Fibroblast of mammary gland (primary cell): ENCODE measurements at places on chromosomes 5 and 9.

- DNase-seq: no peak
Measured at GRCh38 chr5:74850789-74851425, 15.3 kb downstream of the FAM169A start.

GRCh38 chr9:85536076-85536475 is 205.7 kb downstream of the AGTPBP1 start:
- DNase-seq: peak; percentile 87

DNA sequence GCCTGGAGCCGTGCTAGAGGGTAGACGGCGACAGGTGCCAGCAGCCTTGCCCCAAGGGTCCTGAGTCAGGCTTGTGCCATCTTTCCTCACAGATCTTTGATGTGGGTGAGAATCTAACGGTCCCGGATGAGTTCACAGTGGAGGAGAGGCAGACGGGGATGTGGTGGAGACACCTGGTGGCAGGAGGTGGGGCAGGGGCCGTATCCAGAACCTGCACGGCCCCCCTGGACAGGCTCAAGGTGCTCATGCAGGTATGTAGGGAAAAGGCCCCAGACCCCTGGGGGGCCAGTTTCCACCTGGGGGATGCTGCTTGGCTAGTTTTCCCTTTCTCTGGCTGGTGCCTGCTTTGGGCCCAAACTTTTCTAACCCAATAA is 24.0 kb downstream of the PTGES2 start:
- no peak for DNase-seq

- no peak for DNase-seq
Measured at GRCh38 chr5:175724314-175725275, 66.7 kb downstream of the HRH2 start.

DNA sequence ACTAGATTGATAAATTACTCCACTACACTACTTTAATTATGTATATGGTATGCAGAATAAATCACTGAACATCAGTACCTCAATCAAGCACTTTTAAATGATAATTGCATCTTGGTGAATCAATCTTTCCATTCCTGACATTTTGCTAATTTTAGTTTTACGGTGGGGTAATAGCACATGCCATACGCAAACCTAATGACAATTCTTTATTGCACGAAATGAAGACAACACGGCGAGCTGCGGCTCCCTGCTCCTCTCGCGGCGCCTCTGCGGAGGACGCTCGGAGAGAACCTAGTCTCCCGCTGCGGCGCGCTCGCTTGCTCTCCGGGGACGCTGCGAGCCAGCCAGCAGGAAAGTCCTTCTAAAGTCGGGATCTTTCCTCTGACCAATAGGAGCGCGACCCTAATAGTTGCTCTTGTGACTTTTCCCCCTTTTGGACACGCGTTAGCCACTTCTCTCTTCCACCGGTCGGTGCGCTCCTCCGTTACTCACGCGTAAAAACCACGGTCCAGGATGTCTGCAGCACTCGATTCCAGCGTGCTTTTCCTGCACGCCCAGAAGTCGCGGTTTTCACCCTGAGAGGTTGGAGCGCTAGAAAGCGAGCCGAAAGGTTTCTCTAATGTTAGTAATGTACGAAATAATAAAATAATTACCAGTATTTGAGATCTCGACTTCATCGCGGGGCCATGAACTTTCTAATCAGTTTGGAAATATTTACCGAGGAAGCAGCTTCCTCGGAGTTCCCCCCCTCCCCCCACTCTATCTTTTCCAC is 1.0 kb upstream of the MEF2C start:
- DNase-seq: peak; percentile 78

- DNase-seq: no peak
Measured at GRCh38 chr9:85007748-85008147, 338.2 kb downstream of the NTRK2 start.

GRCh38 chr5:107604146-107604910 is 66.4 kb downstream of the EFNA5 start:
- DNase-seq: no peak

DNA sequence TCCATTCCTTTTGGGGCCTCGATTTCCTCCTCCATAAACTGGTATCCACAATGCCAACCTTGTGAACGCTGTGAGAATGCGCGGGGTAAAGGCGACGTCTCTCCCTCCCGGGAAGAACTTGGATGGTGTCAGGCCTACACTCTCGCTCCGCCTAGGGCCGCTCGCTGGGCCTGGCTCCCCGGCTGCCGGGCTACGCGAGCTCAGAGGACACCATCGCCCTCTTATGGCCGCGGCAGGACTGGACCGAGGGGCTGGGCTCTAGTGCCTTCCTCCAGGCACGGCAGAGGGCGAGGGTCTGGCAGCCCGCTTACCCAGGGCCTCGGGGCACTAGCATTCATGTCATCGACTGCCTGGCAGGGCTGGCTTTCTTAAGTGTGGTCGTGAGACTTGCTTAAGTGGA is 1.3 kb upstream of the EXOSC2 start:
- DNase-seq: peak; percentile 33

DNA sequence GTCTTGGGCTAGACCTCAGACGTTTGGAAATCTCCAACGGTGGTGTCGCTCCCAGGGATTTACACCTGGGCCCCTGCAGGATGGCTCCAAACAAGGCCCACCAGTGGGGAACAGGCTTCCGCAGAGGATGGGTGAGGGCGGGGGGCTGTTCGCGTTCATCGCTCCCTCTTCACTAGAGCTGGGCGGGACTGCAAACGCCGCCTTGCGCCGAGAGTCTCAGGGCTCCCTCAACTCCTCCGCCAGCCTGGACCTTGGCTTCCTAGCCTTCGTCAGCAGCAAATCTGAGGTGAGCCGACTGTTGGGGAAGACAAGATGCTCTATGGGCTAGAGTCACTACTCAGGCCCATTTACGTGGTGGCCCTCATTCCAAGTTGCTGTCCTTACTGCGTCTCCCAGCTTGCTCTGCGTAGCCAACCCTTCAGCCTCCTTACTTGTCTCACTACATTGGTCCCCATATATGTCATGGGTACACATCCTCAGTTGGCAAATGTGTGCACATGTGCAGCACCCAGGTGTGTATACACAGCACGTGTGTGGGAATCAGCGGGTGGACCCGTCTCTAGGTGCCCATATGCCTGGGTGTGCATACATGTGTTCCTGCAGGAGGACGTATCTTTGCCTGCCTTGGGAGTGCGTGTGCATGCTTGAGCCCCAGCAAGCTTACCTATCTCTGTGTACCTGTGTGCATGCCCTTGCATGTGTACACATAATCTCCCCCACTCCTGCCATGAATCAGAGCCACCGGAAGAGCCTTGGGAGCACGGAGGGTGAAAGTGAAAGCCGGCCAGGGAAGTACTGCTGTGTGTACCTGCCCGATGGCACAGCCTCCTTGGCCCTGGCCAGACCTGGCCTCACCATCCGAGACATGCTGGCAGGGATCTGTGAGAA is 10.5 kb downstream of the RGS14 start:
- DNase-seq: no peak

DNA sequence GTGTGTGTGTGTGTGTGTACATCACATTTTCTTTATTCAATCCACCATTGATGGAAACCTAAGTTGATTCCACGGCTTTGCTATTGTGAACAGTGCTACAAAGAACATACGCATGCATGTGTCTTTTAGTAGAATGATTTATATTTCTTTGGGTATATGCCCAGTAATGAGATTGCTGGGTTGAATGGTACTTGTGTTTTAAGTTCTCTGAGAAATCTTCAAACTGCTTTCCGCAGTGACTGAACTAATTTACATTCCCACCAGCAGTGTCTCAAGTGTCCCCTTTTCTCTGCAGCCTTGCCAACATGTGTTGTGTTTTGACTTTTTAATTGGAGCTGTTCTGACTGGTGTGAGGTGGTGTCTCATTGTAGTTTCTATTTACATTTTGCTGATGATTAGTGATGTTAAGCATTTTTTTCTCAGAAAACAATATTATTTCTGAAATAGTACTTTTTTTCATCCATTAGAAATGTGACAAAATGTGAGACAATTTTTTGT is 769.7 kb downstream of the TAF11L14 start:
- DNase-seq: no peak

DNA sequence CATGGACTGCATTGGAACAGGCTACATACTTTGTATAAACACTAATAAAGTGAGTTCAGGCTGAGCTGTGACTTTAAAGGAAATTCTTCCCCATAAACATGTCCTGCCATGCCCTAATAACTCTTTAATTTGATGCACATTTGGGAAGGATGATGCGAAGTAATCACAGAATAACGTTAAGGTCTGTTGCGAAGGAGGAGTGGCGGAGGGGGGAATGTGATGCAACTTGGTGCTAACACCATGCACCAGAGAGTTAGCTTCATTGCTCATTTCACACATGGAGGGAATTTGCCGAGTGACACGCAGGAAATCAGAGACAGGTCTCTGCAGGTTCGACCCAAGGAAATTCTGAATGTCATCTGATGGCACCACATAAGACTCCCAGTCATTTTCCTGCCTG is 32.9 kb downstream of the SLIT3 start:
- DNase-seq: peak; percentile 45

- no peak for DNase-seq
Measured at GRCh38 chr9:1042466-1042865, 7.7 kb upstream of the DMRT2 start.

- no peak for DNase-seq
Measured at GRCh38 chr5:32449262-32449661, 4.7 kb upstream of the ZFR start.

GRCh38 chr9:101495810-101496209 is 37.8 kb upstream of the RNF20 start:
- DNase-seq: no peak

DNA sequence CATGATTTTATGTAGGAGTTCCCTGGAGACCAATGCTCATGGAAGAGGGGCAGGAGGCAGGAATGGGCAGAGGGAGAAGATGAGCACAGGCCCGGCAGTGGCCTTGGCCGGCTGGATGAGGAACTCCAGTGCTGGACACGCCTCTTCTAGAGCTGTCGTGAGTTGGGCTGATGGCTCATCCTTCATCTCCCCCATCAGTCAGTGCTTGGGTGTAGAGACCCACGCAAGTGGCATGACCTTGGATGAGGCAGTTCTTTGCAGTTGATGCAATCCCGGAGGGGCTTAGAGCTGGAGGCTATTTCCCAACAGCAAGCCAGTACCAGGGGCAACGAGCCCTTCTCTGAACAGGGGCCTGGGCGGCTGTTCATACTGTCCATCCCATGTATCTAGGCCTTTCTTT is 25.5 kb upstream of the ARAP3 start:
- no peak for DNase-seq

DNA sequence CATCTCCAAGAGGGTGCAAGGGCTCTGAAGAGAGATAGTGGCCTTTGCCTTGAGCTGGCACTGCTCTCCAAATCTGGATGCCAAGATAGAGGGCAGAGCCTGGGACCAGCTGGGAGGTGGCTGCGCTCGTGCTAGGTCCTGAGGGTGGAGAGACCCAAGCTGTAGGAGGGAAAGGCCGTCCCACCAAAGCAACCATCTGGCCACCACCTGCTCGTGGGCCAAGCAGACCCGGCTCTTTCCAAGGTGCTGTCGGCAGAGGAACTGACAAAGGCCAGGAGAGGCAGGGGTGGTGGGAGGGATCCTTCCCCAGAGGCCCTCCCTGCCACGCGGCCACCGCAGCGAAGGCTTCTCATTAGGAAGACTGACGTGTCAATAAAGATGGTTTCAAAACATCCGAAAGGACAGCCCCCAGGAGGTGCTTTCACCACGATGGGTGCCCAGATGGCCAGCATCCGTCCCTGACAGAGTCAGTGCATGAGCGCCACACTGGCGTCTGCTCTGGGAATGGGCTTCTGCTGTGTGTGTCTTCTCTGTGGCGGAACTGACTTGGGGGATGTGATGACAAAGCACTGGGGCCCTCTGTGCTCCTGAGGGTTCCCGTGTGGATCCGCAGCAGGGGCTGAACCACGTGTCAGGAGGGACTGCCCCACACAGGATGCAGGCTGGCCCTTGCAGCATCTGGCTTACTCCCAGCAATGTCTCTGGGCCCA is 213.5 kb downstream of the FANCC start:
- no peak for DNase-seq

GRCh38 chr9:581673-582497 is 259.6 kb upstream of the DMRT1 start:
- DNase-seq: no peak

- DNase-seq: no peak
Measured at GRCh38 chr5:173029499-173029921, 26.6 kb upstream of the CREBRF start.

DNA sequence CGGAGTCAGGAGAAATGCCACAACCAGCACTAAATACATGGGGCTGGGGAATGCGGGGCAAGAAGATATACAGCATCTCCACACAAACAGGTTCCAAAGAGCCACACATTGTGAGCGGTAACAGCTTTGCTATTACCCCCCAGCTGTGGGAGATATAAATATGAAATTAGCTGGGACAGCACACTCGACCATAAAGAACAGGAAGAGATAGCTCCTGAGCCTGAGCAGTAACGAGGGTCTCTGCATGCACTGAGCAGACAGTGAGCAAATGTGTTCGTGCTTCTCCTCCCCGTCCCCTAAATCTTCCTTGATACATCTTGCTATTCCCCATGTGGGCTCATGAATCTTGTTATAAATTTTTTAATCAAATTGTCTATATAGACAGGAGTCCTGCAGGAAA is 53.1 kb downstream of the ADAMTS2 start:
- no peak for DNase-seq

GRCh38 chr5:78295035-78295961 is 800 bp upstream of the AP3B1 start:
- DNase-seq: no peak

DNA sequence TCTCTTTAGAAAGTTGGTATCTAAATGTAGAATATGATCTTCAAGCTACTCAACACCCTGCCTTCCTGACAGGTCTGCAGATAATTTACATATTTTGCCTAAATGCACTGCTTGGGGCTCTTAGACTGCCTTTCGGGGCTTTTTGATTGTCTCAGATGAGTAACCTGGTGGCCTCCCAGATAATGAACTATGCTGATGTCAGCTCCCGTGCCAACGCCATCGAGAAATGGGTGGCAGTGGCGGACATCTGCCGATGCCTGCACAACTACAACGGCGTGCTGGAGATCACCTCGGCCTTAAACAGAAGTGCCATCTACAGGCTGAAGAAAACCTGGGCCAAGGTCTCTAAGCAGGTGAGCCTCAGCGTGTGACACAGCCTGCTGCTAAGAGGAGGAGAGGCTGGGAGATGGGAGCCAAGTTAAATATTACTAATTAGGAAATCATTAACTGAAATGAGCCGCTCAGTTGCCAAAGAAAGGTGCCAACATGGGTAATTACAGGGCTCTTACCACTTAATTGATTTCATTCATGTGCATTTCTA is 20.8 kb upstream of the CKMT2 start:
- no peak for DNase-seq

- peak; percentile 74 for DNase-seq
Measured at GRCh38 chr9:13351778-13352386, 72.4 kb upstream of the MPDZ start.
